ENCODE measurements at places on chromosomes 5 and 9. TPM values are rescaled to one million over a fixed set of nuclear protein-coding genes. Genes with fewer than 3 reads are reported as not detected.

- no peak for DNase-seq
- no peak overlapping the region for H3K4me3 ChIP-seq
- no peak overlapping the region for H3K27ac ChIP-seq
- H3K36me3 ChIP-seq: no peaks in the 10 kb centered on the region
- no peaks in the 10 kb centered on the region for H3K4me1 ChIP-seq
These were observed 339.7 kb downstream of the TMEM232 start for GRCh38 chr5:110386782-110387181.

- no peaks in the 10 kb centered on the region for H3K4me1 ChIP-seq
- H3K27ac ChIP-seq: no peak overlapping the region
- no peak for DNase-seq
- no peaks in the 10 kb centered on the region for H3K36me3 ChIP-seq
- H3K27me3 ChIP-seq: no peaks in the 10 kb centered on the region
These were observed 306.3 kb downstream of the TLE4 start for GRCh38 chr9:79877943-79878602.

- no peaks in the 10 kb centered on the region for H3K4me1 ChIP-seq
- no peaks in the 10 kb centered on the region for H3K36me3 ChIP-seq
- H3K27ac ChIP-seq: no peak overlapping the region
- H3K27me3 ChIP-seq: no peaks in the 10 kb centered on the region
These were observed 191.6 kb upstream of the CTNND2 start for GRCh38 chr5:12095808-12096281.

DNA sequence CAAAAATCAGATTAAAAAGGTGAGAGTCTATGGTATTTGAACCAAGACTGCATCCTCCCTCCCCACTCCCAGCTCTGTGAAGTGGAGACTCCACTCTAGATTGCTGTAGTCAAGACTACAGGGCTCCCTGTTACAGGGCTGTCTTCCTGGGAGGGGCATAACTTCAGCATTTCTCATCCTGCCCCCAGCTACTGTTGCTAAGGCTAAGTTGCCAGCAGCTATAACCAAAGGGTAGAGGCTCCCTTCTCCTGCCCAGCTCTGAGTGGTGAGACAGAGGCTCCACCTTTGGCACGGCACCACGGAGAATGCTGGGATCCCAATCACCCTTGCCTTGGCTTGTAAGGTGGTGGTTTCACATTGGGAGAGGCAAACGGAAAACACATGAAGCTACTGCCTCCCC is 39.2 kb upstream of the GCNT4 start:
- DNase-seq: no peak
- no peak overlapping the region for H3K4me3 ChIP-seq
- no peaks in the 10 kb centered on the region for H3K36me3 ChIP-seq
- no peaks in the 10 kb centered on the region for H3K4me1 ChIP-seq

DNA sequence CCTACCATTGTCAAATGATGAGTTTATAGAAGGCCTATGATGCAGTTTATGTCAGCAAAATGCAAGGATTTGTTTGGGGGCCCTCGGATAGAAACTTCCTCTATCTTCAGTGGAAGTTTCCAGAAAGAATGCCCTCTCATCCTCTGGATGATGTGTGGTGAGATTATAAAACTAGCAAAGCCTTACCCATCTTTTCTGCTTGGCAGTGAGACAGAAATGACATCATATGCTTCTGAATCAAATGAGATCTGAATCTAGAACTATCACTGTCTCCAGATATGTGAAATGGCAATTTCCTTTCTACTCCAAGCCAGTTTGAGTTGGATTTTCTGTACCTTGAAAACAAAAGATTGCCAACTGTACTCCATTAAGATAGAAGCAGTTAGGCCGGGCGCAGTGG is 60.4 kb upstream of the CKMT2 start:
- no peaks in the 10 kb centered on the region for H3K27me3 ChIP-seq
- no peak for DNase-seq
- no peak overlapping the region for H3K4me3 ChIP-seq

DNA sequence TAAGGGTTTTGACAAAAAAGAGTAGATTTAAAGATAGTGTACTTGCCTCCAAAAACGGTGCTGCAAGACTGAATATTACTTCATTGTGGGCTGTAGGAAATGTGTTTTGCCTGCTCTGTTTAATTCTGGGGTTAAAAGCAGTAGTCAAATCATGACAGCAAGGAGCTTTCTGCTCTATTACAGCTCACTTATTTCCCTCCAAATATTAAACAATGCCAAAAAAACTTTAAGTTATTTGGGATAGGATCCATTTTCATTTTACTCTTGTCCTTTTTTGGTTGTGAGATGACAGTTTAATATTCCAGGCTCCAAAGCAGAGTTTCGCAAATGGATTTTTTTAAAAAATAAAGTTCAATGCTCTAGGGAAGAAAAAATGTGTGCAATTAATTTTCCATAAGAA is 340.4 kb upstream of the RGMB start:
- no peak overlapping the region for H3K4me3 ChIP-seq
- no peak overlapping the region for H3K27ac ChIP-seq
- no peak for DNase-seq
- H3K36me3 ChIP-seq: no peaks in the 10 kb centered on the region

DNA sequence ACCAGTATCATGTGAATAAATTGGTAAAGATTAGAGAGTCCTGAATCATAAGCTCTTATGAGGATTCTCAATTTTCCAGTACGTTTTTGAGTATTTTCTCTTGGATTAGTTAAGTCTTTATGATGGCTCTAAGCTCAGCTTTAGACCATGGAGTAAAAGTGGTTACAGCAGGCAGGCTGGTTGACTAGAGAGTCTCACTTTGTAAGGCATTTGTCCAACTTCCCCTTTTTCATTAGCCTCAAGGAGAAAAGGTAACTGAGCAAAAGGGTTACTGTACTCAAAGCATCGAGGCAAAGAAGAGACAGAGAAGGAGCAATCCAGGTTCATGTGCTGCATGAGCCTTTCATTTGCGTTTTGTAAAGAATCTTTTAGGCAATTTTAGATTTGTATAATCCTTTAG is 8.5 kb downstream of the NOP16 start:
- no peaks in the 10 kb centered on the region for H3K4me1 ChIP-seq
- DNase-seq: no peak
- no peaks in the 10 kb centered on the region for H3K27me3 ChIP-seq
- H3K36me3 ChIP-seq: peaks cover 16% of the 10 kb centered on the region
- no peak overlapping the region for H3K27ac ChIP-seq
- no peak overlapping the region for H3K4me3 ChIP-seq

DNA sequence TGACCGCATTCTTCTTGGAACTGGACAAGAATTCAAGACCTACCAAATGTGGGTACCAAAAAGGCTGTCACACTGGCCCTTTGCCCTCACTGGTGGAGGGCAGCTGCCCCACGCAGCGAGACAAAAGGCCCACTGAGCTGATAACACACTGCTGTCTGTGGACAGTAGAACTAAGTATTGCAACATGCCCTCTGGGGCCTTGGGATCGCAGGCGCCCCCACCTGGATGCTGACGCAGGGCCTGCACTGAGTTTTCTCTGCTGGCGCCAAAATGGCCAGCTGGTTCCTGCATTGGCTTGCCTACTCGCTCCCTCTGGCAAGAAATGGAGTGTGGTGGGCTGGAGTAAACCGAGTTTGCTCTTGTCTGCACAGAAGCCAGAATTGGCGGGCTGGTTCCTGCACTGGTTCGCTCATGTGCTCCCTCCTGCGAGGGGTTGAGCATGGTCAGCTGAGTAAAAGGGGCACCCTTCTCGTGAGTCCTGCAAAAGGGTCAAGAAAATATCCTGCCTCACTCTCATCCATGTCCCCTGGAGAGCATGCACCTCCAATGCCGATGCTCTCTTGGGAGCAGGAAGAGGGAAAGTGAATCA is 55.7 kb downstream of the NXNL2 start:
- no peak for DNase-seq
- H3K36me3 ChIP-seq: no peaks in the 10 kb centered on the region
- no peak overlapping the region for H3K27ac ChIP-seq
- H3K4me3 ChIP-seq: no peak overlapping the region
- no peaks in the 10 kb centered on the region for H3K4me1 ChIP-seq

DNA sequence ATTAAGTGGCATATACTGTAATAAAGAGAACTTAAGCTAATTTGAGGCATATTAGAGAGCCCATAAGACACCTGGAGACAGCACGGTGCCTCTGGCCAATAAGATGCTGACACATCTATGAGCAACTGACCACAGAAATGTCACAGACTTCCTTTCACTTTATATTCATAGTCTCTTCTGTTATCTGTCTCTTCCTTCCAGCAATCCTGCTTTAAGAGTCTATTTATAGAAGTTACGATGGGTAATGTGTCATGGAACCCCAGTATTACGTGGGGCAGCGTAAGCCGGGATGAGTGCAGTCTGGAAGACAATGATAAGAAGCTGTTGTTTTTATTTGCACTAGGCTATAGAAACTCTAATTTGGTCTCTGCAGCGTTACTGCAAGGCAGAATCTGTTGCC is 136.8 kb downstream of the CFAP90 start:
- no peaks in the 10 kb centered on the region for H3K4me1 ChIP-seq
- no peak overlapping the region for H3K4me3 ChIP-seq
- DNase-seq: no peak
- no peak overlapping the region for H3K27ac ChIP-seq

GRCh38 chr9:35933550-35934067 is 24.3 kb downstream of the SPAAR start:
- H3K36me3 ChIP-seq: no peaks in the 10 kb centered on the region
- no peak overlapping the region for H3K27ac ChIP-seq
- no peaks in the 10 kb centered on the region for H3K27me3 ChIP-seq
- peaks cover 8% of the 10 kb centered on the region for H3K4me1 ChIP-seq

FCN1 gene
- polyA plus RNA-seq: 1.1 TPM

SLC22A4 gene
- polyA plus RNA-seq: 10.9 TPM
